ENCODE measurements at places on chromosomes 16 and 17.

DNA sequence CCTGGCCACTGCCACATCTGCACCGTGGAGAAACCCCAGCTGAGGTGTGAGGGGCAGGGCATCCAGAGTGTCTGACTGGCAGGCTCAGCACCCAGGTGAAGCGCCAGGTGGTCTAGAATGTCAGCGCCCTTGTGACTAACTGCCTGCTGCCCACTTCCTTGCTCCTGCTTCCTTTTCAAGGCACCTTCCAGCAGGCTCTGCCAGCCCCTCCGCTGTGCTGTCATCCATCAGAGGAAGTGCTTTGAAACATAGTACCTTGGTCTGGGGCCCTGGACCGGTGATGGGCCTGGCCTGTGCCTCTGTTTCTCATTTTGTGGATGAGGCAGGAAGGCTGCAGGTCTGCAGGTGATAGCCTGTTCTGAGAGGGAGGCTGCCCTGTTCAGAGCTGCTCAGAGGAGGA, 5.5 kb downstream of the SPNS2 start:
- no peak for DNase-seq

- DNase-seq: no peak
Measured at GRCh38 chr16:52474679-52475078, 72.3 kb downstream of the TOX3 start.

GRCh38 chr17:65495122-65496055, 66.1 kb downstream of the AXIN2 start:
- DNase-seq: no peak

GRCh38 chr16:69106491-69107315, 1.2 kb downstream of the HAS3 start:
- no peak for DNase-seq

- no peak for DNase-seq
Measured at GRCh38 chr16:80997964-80998620, 8.6 kb downstream of the CMC2 start.

GRCh38 chr16:67388191-67388590, 5.1 kb downstream of the TPPP3 start:
- no peak for DNase-seq

DNA sequence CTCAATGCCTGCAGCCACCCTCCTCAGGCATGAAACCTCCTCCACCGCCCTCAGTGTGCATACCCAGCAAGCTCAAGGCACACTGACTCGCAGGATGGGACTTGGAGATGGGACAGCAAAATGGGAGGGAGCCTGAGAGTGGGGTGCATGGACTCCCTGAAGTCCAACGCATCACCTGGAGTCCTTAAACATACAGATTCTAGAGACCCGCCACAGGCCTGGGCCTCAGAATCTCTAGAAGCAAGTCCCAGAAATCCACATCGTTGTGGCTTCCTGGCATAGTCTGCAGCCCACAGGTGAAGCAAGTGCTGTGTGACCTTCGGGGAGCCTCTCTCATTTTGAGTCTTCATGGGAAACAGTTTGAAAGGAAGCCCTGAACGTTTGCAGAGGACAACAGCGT, 3.6 kb upstream of the TBX21 start:
- no peak for DNase-seq

- DNase-seq: no peak
Measured at GRCh38 chr16:66494916-66495315, 55.0 kb downstream of the TK2 start.

DNA sequence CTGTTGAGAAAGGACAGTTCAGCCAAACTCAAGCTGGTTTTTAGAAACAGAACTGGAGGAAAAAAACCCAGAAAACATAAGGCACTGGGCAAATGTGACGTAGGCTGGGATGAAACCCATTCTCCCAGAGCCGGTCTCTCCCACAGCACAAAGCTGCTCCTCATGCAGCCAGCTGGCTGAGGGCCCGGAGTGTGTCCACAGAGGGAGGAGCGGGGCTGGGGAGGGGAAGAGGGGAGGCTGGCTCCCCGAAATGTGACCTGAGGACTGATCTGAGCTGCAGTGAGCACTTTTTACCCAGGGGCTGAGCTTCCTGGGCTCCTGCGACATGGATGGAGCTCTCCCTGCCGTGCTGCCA, 20.8 kb downstream of the FOXF1 start:
- no peak for DNase-seq

GRCh38 chr17:46915596-46915995, 7.4 kb upstream of the GOSR2 start:
- DNase-seq: no peak

- no peak for DNase-seq
Measured at GRCh38 chr16:89958068-89958467, 9.5 kb downstream of the DEF8 start.

GRCh38 chr17:15247891-15248529, 17.1 kb downstream of the PMP22 start:
- no peak for DNase-seq

DNA sequence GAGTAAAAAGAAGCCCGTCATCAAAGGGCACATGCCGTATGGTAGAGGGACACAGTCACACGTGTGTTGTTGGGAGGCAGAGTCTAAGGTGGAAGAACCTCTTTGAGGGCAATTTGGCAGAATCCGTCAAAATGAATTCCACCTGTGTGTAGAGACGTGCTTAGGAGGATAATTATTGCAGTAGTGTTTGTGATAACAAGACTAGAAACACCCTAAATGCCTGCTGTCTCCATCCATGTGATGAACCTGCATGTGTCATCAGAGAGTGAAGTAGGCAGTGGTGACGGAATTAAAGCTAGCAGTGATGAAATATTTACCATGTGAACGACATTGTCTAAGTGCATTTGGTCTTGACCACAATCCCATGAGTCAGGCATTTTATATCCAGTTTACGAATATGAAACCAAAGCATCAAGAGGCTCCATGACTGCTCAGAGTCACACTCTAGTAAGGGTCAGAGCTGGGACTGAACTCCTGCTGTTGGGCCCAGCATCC, 61.3 kb upstream of the ADORA2B start:
- DNase-seq: no peak
